ENCODE measurements at places on chromosomes 1 and 21. TPM values are rescaled to one million over a fixed set of nuclear protein-coding genes. Genes with fewer than 3 reads are reported as not detected.

MYOC gene
- 1.5 TPM for polyA plus RNA-seq

UBASH3A gene
- polyA plus RNA-seq = 14.9 TPM

TTC13 gene
- 32.9 TPM for polyA plus RNA-seq

- no peaks in the 10 kb centered on the region for H3K27me3 ChIP-seq
- DNase-seq = no peak
- H3K4me3 ChIP-seq = no peak overlapping the region
- no peaks in the 10 kb centered on the region for H3K36me3 ChIP-seq
Observed at GRCh38 chr1:46003315-46003714, 129.1 kb downstream of the PIK3R3 start.

GRCh38 chr1:158793604-158794003 lies 12.6 kb upstream of the OR6N2 start:
- H3K4me1 ChIP-seq = no peaks in the 10 kb centered on the region
- peak; percentile 6 for DNase-seq
- H3K27ac ChIP-seq = no peak overlapping the region
- no peaks in the 10 kb centered on the region for H3K27me3 ChIP-seq
- H3K36me3 ChIP-seq = no peaks in the 10 kb centered on the region

GRCh38 chr1:93652323-93652949 lies 29.2 kb downstream of the BCAR3 start:
- no peak overlapping the region for H3K27ac ChIP-seq
- DNase-seq = no peak
- no peaks in the 10 kb centered on the region for H3K36me3 ChIP-seq
- H3K27me3 ChIP-seq = no peaks in the 10 kb centered on the region

DNA sequence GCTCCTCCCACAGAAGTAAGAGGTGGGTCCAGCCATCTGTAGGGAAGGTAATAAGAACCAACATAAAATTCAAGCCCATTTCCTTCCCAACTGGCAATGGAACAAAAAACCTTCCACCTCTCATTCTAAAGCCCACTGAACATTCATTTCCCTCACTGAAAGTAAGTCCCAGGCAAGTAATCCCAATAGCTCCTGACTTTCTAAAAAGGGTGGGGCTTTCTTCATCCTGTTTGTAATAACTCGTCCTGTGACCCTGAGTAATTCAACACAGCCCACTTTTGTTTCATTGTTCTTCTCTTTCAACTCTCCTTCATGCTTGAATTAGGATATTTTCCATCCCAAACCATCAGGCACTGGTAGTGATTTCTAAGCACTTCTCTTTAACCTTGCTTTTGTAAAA lies 74.9 kb downstream of the DAB1 start:
- H3K36me3 ChIP-seq = no peaks in the 10 kb centered on the region
- H3K27me3 ChIP-seq = no peaks in the 10 kb centered on the region
- H3K4me3 ChIP-seq = no peak overlapping the region
- no peak for DNase-seq
- H3K4me1 ChIP-seq = no peaks in the 10 kb centered on the region
- H3K27ac ChIP-seq = no peak overlapping the region

DNA sequence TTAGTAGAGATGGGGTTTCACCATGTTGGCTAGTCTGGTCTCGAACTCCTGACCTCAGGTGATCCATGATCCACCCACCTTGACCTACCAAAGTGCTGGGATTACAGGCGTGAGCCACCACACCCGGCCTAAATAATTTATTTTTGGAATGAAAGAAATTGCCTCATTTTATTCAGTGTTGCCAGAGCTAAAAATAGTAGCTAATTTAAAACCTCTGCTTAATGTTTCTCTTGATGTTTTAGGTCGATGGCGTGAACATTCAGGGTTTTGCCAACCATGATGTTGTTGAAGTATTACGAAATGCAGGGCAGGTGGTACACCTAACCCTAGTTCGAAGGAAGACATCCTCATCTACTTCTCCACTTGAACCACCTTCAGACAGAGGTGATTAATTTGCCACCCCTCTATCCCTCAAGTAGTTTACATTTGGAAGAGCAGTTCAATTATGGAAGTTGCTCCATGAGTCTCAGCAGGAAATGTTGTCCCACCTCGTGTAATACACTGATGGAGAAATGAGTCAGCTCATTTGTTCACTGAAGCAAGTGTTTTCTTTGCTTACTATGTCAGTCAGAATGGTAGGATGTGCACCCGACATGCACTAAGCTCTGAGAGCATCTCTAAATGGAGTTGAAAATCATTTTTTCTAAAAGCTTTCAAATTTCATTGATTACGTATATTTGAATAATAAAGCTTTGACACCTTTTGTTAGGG lies 54.9 kb downstream of the PATJ start:
- no peaks in the 10 kb centered on the region for H3K27me3 ChIP-seq
- no peak overlapping the region for H3K27ac ChIP-seq
- DNase-seq = no peak
- H3K4me1 ChIP-seq = no peaks in the 10 kb centered on the region

GRCh38 chr1:202531472-202531811 lies 178.8 kb downstream of the SYT2 start:
- H3K4me1 ChIP-seq = no peaks in the 10 kb centered on the region
- H3K27ac ChIP-seq = no peak overlapping the region
- H3K27me3 ChIP-seq = no peaks in the 10 kb centered on the region
- no peak overlapping the region for H3K4me3 ChIP-seq
- no peaks in the 10 kb centered on the region for H3K36me3 ChIP-seq

GRCh38 chr1:41152622-41153044 lies 89.5 kb downstream of the SCMH1 start:
- H3K27me3 ChIP-seq = no peaks in the 10 kb centered on the region
- H3K27ac ChIP-seq = no peak overlapping the region
- no peak overlapping the region for H3K4me3 ChIP-seq
- no peak for DNase-seq

GRCh38 chr1:190475421-190476141 lies 2.1 kb downstream of the BRINP3 start:
- H3K36me3 ChIP-seq = no peaks in the 10 kb centered on the region
- H3K4me3 ChIP-seq = no peak overlapping the region
- H3K27ac ChIP-seq = no peak overlapping the region
- no peak for DNase-seq
- peaks cover 6% of the 10 kb centered on the region for H3K27me3 ChIP-seq

- H3K27me3 ChIP-seq = no peaks in the 10 kb centered on the region
- no peak overlapping the region for H3K27ac ChIP-seq
- H3K4me3 ChIP-seq = no peak overlapping the region
- H3K36me3 ChIP-seq = no peaks in the 10 kb centered on the region
Observed at GRCh38 chr1:200165493-200166220, 138.1 kb downstream of the NR5A2 start.

GRCh38 chr1:63940440-63940839 lies 166.6 kb downstream of the ROR1 start:
- DNase-seq = no peak
- no peaks in the 10 kb centered on the region for H3K27me3 ChIP-seq
- no peak overlapping the region for H3K4me3 ChIP-seq
- no peak overlapping the region for H3K27ac ChIP-seq
- no peaks in the 10 kb centered on the region for H3K36me3 ChIP-seq

- peaks cover 25% of the 10 kb centered on the region for H3K36me3 ChIP-seq
- no peak overlapping the region for H3K27ac ChIP-seq
- no peak overlapping the region for H3K4me3 ChIP-seq
- H3K4me1 ChIP-seq = no peaks in the 10 kb centered on the region
- no peak for DNase-seq
Observed at GRCh38 chr21:42559326-42559725, 45.7 kb downstream of the SLC37A1 start.

GRCh38 chr1:229841230-229841629 lies 215.2 kb downstream of the URB2 start:
- no peak overlapping the region for H3K27ac ChIP-seq
- no peak overlapping the region for H3K4me3 ChIP-seq
- no peaks in the 10 kb centered on the region for H3K27me3 ChIP-seq
- no peak for DNase-seq
- H3K36me3 ChIP-seq = no peaks in the 10 kb centered on the region
- H3K4me1 ChIP-seq = no peaks in the 10 kb centered on the region

DNA sequence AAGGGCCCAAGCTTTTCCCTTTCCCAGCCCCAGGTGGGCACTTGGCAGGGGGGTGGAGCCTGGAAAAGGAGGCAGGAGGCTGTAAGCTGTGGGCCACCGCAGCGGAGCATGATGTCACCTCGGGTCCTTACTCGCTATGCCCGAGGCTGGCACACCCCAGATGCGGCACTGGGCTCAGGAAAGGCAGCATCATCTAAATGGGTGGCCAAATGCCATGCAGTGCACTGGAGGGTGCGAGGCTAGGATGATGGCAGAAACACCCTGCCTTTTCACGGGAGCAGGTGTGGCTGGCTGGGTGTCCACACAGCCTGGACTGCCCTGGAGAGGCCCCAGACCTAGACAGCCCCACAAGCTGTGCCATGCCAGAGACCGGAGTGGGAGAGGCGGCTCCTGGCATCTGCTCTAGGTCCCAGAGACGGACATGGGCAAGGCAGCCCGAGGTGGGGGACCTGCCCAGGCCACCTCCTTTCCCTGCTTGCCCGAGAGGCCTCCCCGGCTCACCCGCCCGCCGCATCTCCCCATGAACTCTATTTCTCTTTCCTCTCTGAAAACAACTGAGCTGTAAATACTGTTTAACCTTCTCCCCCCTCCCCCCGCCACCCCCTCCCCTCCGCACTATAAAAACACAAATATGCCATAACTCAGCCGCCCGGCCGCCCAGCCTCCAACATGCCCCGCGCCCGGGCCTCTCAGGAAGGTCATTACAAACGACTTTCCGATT lies 124.7 kb downstream of the CASZ1 start:
- H3K4me1 ChIP-seq = no peaks in the 10 kb centered on the region
- H3K4me3 ChIP-seq = no peak overlapping the region
- no peaks in the 10 kb centered on the region for H3K36me3 ChIP-seq

DNA sequence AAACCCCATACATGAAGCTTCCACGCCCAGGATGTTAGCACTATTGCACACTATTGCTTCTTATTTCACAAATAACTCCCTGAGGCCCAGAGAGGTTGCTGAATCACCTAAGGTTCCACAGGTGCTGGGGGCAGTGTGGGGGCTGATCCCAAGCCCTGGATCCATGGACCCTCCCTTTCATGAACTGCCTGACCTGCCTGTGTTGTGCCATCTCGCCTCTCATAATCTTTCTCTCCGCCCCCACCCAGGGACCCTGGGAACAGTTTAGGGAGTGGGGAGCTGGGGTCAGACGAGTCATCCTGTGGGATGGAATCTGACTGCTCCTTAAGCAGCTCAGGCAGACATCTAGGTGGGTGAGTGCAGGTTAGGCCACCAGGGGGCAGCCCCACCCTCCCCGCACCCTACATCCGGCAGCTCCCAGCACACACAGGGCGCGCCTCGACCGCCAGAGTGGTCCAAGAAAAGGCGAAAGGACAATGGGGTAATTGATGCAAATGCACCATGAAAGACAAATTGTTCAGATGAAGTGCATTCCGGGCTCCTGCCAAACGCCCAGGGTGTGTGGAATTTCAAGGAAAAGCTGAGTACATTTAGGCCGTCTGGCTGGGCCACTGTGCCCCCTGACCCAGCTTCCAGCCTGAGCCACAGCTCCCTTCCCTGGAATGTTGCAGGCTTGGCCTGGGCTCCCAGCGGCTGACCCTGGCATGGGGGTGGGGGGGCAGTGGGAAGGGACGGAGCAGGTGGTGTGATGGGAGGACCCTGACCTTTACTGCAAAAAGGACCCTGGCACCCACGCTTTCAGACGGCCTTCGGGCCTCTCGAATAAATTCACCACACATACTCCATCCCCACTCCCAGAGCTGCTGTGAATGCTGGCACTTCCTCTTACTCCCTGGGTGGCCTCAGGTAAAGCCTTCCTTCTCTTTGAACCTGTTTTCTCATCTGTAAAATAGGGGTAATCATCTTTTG lies 20.8 kb downstream of the PHLDA3 start:
- no peak overlapping the region for H3K4me3 ChIP-seq
- no peaks in the 10 kb centered on the region for H3K36me3 ChIP-seq
- no peak overlapping the region for H3K27ac ChIP-seq
- H3K27me3 ChIP-seq = peaks cover 2% of the 10 kb centered on the region
- DNase-seq = peak; percentile 71

GRCh38 chr1:26552720-26553119 lies 23.2 kb downstream of the RPS6KA1 start:
- H3K27me3 ChIP-seq = no peaks in the 10 kb centered on the region
- no peak overlapping the region for H3K27ac ChIP-seq
- no peak for DNase-seq
- H3K4me1 ChIP-seq = no peaks in the 10 kb centered on the region

GRCh38 chr1:243483071-243483771 lies 227.4 kb downstream of the SDCCAG8 start:
- no peaks in the 10 kb centered on the region for H3K36me3 ChIP-seq
- H3K4me3 ChIP-seq = peak overlapping the region; percentile 56
- no peaks in the 10 kb centered on the region for H3K27me3 ChIP-seq
- no peak for DNase-seq
- H3K4me1 ChIP-seq = peaks cover 18% of the 10 kb centered on the region
- no peak overlapping the region for H3K27ac ChIP-seq

- peaks cover 30% of the 10 kb centered on the region for H3K4me1 ChIP-seq
- no peak for DNase-seq
- H3K36me3 ChIP-seq = peaks cover 17% of the 10 kb centered on the region
- H3K4me3 ChIP-seq = no peak overlapping the region
- peaks cover 2% of the 10 kb centered on the region for H3K27me3 ChIP-seq
Observed at GRCh38 chr1:205593532-205593931, 38.3 kb downstream of the ELK4 start.

- no peak overlapping the region for H3K27ac ChIP-seq
- H3K4me1 ChIP-seq = no peaks in the 10 kb centered on the region
- no peak for DNase-seq
- no peak overlapping the region for H3K4me3 ChIP-seq
Observed at GRCh38 chr1:182281541-182281940, 110.0 kb downstream of the GLUL start.

GRCh38 chr1:91884459-91885212 lies 1.3 kb downstream of the TGFBR3 start:
- H3K27ac ChIP-seq = no peak overlapping the region
- H3K4me3 ChIP-seq = peak overlapping the region; percentile 50
